ENCODE measurements at places on chromosomes 1 and 21.
A peak's percentile ranks its signal among the peaks of the same experiment; 100 is the strongest.

DNA sequence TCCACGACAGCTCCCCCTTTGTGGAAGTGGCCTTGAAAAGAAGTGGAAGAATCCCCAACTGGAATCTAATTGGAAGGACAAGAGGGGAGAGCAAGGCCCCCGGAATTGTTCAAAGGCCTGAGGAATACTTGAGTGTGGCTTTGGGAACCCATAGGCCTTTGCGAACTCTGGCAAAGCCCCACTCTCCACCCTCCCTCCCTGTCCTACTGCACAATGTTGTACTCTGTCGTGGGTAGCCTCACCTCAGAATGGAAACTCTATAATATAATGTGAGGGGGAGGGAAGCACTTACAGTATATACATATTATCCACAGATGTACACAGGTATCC lies 28.5 kb downstream of the PLPP3 start:
- DNase-seq = no peak
- H3K27me3 ChIP-seq = no peaks in the 10 kb centered on the region
- no peak overlapping the region for H3K4me3 ChIP-seq
- no peaks in the 10 kb centered on the region for H3K36me3 ChIP-seq

GRCh38 chr1:21937034-21937371 lies at the start of gene HSPG2:
Gene HSPG2 (minus strand): TSS chr1:21937310. CDS start chr1:21937217, 93 bp downstream.
- H3K27ac ChIP-seq = peak within 1 kb of the TSS; percentile 98
- H3K27me3 ChIP-seq = no peaks in the 10 kb centered on the region
- peak within 1 kb of the TSS; percentile 88 for H3K4me3 ChIP-seq

GRCh38 chr1:167297222-167298214 lies 76.8 kb downstream of the POU2F1 start:
- no peaks in the 10 kb centered on the region for H3K36me3 ChIP-seq
- H3K4me3 ChIP-seq = no peak overlapping the region
- no peaks in the 10 kb centered on the region for H3K27me3 ChIP-seq
- peaks cover 15% of the 10 kb centered on the region for H3K4me1 ChIP-seq

GRCh38 chr1:89754518-89754917 lies 66.3 kb upstream of the LRRC8D start:
- no peak for DNase-seq
- no peak overlapping the region for H3K27ac ChIP-seq
- H3K4me1 ChIP-seq = peaks cover 13% of the 10 kb centered on the region
- no peaks in the 10 kb centered on the region for H3K27me3 ChIP-seq
- H3K4me3 ChIP-seq = no peak overlapping the region

GRCh38 chr1:218939095-218939494 lies 234.6 kb upstream of the LYPLAL1 start:
- no peak overlapping the region for H3K27ac ChIP-seq
- H3K36me3 ChIP-seq = no peaks in the 10 kb centered on the region
- no peaks in the 10 kb centered on the region for H3K27me3 ChIP-seq
- H3K4me1 ChIP-seq = no peaks in the 10 kb centered on the region
- H3K4me3 ChIP-seq = no peak overlapping the region

- H3K27ac ChIP-seq = no peak overlapping the region
- no peak for DNase-seq
- no peaks in the 10 kb centered on the region for H3K4me1 ChIP-seq
- no peaks in the 10 kb centered on the region for H3K27me3 ChIP-seq
- H3K4me3 ChIP-seq = no peak overlapping the region
Observed at GRCh38 chr1:160409486-160409885, 9.1 kb downstream of the VANGL2 start.

- no peak overlapping the region for H3K27ac ChIP-seq
- no peak for DNase-seq
- no peaks in the 10 kb centered on the region for H3K36me3 ChIP-seq
- H3K4me3 ChIP-seq = no peak overlapping the region
- no peaks in the 10 kb centered on the region for H3K4me1 ChIP-seq
Observed at GRCh38 chr1:241266121-241266520, 90.9 kb downstream of the RGS7 start.

Data from heart left ventricle (tissue), 16 donors.